Natural killer cell treated with Interleukin-12 subunit alpha and Interleukin-12 subunit beta and Interleukin-15 and Interleukin-18, amount 100 ng/mL, for 72 hours (primary cell): ENCODE measurements at places on chromosomes 2 and 18.
A peak's percentile ranks its signal among the peaks of the same experiment; 100 is the strongest.

GRCh38 chr2:40002339-40002738 lies 223.3 kb upstream of the THUMPD2 start:
- no peak for DNase-seq

GRCh38 chr2:37338933-37339332 lies 5.5 kb upstream of the QPCT start:
- no peak for DNase-seq

- no peak for DNase-seq
These were observed 79.2 kb downstream of the ZDBF2 start for GRCh38 chr2:206353685-206354084.

- no peak for DNase-seq
These were observed 11.9 kb downstream of the TEX51 start for GRCh38 chr2:126910637-126911036.

DNA sequence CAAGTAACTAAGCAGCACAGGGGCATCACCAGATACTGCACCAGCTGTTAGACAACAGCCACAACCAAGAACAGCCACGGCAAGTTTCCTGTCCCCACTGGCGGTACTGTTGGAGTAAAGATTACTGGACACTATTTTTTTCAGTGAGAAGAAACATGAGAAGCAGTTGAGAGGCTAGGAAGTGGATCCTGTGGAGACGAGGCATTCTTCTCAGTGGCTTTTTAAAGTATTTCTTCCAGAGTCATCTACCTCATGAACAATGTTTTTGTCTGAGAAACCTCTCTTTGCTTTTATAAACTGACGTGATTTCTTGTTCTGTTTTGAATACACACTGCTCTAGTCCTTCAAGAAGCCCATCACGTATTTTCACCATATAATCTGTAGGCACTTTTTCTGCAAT lies 18.8 kb downstream of the TM4SF20 start:
- no peak for DNase-seq

DNA sequence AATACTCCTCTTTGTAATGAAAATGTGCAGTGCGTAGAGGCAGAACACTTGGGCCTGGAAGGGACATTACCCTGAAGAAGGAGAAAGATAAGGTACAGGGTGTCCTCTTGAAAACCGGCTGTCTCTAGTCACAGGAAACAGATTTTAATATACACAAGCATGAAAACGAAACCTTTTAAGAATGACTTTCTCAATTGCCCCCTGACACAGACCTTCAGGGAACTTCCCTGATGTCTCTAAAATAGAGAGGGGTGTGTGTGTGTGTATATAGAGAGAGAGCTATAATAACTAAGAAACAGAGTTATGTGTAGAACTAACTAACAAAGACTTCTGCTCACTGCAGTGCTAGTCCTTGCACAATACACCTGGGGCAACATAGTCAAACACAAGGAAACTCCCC lies 780.0 kb downstream of the CNTNAP5 start:
- DNase-seq = no peak

DNA sequence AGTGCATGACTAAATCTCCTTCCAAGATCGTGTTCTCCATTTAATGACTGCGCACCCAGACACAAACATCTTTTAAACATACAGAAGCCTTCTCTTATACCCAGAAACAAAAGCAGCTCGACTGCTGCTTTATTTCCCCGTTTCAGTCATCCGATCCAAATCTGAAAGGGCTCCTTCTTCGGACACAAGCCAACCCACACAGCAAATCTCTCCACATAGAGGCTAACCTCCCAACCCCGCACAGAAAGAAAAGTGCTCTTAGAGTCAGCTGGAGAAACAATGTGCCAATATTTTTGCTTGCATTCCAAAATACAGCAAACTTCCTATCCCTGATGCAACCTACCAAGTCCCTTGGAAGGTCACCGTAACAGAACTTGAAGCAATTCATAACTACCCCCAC lies 29.1 kb downstream of the GAREM1 start:
- no peak for DNase-seq

DNA sequence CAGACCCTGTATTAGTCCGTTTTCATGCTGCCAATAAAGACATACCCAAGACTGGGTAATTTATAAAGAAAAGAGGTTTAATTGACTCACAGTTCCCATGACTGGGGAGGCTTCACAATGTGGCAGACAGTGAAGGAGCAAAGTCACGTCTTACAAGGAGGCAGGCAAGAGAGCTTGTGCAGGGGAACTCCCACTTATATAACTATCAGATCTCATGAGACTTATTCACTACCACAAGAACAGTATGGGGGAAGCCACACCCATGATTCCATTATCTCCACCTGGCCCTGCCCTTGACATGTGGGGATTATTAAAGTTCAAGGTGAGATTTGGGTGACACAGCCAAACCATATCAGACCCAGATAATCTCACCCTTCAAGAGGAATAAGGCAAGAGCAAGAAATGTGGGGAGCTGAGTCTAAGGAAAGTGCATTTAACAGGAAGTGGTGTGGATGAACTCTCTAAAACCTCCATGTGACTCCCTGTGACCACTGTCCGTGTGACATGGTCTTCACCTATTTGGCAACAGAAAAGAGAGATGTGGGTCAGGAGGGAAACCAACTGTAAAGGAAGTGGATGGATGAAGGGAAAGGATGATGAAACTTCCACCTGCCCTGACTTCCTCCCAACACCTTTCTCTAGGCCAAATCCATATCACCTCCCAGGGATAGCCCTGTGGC lies 110.6 kb downstream of the ATL2 start:
- DNase-seq = no peak

DNA sequence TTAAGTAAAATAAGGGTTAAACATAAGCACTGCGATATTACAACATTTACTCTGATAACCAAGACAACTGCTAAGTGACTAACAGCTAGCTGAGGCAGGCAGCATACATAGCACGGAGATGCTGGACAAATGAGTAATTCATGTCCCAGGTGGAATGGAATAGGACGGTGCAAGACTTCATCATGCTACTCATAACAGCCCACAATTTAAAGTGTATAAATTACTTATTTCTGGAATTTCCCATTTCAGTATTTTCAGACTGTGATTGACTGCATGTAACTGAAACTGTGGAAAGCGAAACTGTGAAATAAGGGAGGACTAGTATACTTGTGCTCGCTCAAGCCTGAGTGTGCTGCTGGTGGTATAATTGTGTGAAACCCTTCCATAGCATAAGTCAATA lies 12.9 kb downstream of the IER3IP1 start:
- DNase-seq = no peak

- DNase-seq = no peak
These were observed 754.0 kb upstream of the SOX11 start for GRCh38 chr2:4938206-4938605.

DNA sequence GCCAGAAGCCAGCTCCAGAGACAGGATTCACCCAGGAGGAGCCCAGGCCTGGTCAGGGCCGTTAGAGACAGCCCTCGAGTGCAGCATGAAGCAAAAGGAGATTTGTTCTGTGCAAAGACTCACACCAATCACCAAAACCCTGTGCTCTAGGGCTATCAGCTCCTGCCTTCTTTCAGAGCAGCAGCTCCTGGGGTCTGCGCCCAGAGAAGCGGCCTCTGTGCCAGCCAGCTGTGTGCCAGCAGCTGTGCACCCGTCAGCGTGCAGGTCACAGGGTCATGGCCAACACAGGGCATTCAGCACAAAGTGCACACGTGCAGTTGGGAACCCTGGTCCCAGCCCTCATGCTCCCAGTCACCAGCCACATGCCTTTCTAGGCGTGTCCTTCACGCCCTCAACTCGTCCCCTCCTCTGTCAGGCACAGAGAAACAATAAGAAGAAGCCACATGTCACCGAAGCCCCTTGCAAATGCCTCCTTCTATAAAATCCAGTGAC lies 49.3 kb downstream of the ZNF516 start:
- no peak for DNase-seq

DNA sequence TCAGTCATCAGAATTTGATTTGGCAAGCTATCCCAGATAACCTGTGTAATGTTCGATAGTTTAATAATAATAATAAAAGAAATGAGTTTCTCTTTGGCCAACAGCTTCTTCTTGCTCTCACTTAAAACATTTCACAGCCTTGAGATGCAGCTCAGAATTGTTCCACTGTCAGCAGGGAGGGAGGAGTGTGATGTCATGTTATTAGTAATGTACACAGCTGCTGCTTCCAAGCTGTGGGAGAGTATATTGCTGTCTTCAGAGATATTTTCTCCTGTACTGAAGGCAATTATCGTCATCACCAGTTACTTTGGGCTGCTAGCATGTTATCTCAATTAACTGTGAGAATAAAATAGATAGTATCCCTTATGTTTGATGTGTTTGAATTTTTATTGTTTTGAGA lies 146.9 kb upstream of the MAP3K20 start:
- no peak for DNase-seq

GRCh38 chr2:168231609-168232241 lies 15.7 kb downstream of the STK39 start:
- no peak for DNase-seq

- no peak for DNase-seq
These were observed 10.7 kb upstream of the HNRNPA3 start for GRCh38 chr2:177201919-177202346.

- DNase-seq = no peak
These were observed 33.6 kb downstream of the LYPD6 start for GRCh38 chr2:149363958-149364357.

DNA sequence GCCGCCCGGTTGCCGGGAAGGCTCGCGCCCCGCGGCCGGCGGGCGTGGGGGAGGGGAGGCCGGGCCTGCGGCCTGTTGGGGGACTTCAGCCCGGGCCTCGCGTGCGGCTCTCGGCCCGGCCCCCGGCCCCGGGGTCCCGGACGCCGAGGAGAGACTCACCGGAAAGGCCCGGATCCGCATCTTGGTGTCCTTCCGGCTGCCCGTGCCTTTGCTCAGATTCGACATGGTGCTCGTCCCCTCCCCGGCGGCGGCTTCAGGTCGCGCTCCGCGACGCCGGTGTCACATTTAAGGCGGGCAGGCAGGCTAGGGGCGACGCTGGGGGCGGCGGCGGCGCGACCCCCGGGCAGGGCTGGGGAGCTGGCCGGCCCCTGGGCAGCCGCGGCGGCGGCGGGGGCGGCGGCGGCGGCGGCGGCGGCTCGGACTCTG lies 365 bp downstream of the CUL3 start:
- DNase-seq = peak; percentile 77

GRCh38 chr2:63853527-63854310 lies 12.0 kb downstream of the UGP2 start:
- no peak for DNase-seq

DNA sequence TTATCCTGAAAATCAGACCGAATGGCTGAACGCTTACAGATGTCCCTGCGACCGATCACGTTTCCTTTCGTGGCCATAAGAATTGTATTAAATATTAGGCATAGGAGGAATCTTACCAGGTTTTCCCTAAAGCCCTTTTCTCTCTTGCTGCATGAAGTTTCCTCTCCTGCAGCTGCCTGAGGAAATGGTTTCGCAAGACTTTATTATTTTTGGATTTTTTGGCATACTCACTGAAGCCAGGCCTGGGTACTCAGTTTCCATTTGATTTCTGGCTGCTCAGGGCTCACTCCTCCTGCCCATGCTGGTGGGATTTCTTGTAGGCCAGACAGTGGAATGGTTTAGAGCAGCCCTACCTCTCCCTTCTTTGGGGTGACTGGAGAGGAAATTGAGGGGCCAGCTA lies 114.0 kb downstream of the KLHL29 start:
- no peak for DNase-seq

DNA sequence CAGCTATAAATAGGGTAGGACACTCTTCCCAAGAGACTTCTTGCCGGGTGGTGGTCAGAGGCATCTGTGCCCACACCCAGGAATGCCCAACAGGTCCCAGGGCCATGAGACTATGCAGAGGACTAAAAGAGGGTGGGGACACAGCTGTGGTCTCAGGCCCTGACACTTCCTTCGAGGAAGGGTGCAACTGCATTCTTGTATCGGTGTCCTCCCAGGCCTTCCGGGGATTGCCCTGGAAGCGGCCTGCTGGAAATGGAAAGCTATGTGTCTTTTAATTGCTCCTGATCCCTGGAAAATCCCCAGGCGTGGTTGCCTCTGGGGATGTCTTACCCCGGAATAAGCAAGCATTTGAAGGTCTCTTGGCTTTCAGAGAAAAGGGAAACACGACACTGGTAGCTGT lies 176.7 kb downstream of the SOX11 start:
- no peak for DNase-seq
